Liver (tissue), 10 donors: ENCODE measurements at places on chromosomes 16 and 17.

DNA sequence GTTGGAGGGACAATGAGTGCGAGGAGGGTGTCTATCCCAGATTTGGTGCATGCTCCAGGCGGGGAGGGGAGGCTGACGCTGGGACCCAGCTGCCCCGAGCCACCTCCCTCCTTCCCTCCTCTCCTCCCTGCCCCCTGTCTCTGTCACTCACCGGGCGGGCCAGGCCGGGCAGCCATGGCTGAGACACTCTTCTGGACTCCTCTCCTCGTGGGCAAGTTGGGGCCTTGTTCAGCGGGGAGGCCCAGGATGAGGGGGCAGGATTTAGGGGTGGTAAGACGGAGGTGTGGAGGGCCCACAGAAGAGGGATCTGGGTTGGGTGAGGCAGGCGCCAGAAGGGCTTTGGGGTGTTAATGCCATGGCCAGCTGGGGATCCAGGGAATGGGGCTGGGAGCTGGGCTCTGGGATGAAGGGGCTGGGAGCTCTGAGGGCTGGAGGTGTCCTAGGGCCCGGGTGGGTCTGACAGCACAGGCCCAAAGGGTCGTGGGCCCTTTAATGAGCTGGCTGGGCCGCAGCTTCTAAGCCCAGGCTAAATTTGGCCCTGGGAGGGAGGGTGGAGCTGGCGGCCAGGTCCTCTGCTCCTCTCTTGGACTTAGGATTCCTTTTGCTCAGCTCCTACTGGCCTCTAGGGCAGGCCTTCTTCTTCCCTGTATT is at the start of gene SGCA:
TSS of gene SGCA (plus strand) at position 139 of the 651 bp plus-strand sequence. CDS start at position 175, 36 bp downstream.
- no peak for DNase-seq

- DNase-seq: no peak
These were observed 16.7 kb upstream of the TBX21 start for GRCh38 chr17:47716375-47716774.

GRCh38 chr17:6439951-6440350 is 4.3 kb upstream of the PIMREG start:
- no peak for DNase-seq

DNA sequence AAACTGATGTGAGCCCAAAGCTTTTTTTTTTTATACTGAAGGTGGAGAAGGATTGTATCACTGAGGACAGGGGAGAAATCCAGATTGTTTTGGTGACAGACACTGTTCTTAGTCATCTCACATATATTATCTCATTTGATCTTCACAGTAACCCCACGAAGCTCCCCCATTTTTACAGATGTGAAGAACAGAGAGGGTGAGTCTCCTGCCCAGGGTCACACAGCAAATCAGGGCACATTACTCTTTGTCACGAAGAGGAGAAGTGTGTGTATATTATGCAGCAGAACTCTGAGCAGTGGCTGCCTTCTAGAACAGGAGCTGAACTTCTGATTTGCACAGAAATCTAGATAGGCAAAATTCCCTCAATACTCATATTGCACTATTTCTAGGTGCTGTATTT is 504.3 kb downstream of the XYLT1 start:
- DNase-seq: no peak

GRCh38 chr17:80892900-80893603 is 98.6 kb upstream of the CHMP6 start:
- DNase-seq: no peak

DNA sequence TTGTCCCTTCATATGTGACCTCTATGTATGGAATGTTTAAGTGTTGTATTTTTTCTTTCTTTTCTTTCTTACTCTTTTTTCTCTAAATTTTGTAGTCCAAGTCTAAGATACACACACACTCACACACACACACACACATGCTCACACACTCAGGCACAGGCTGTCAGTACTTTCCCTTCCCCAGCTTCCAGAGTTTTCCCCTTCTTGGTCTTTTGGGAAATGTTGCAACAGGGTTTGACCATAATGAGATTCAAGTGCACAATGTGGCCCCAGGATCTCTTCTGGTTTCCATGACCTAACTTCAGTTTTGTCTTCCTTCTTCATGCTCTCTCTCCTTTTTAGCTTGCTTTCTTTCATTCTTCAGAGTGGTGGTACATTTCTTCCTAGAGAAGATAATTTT is 289.8 kb upstream of the FOXF1 start:
- no peak for DNase-seq

DNA sequence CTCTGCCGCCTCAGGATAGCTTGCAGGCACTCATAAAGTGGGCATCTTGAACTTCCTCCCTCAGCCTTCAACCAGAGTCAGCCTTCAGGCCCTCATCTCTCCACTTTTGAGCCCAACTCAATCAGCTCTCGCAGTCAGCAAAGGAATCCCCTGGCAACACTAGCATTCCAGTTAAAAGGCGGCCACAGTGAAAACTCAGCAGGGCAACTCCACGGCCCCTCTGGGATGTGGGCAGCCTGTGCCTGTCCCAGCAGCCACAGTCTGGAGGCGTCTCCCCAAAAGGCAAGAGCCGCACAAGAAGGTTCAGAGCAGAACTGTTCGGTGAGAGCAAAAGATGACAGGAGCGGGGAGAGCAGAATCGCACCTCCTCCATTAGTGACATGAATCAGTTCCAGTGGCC is 9.0 kb downstream of the TMEM11 start:
- DNase-seq: no peak

- no peak for DNase-seq
These were observed 8.7 kb downstream of the C16orf87 start for GRCh38 chr16:46822270-46822669.

DNA sequence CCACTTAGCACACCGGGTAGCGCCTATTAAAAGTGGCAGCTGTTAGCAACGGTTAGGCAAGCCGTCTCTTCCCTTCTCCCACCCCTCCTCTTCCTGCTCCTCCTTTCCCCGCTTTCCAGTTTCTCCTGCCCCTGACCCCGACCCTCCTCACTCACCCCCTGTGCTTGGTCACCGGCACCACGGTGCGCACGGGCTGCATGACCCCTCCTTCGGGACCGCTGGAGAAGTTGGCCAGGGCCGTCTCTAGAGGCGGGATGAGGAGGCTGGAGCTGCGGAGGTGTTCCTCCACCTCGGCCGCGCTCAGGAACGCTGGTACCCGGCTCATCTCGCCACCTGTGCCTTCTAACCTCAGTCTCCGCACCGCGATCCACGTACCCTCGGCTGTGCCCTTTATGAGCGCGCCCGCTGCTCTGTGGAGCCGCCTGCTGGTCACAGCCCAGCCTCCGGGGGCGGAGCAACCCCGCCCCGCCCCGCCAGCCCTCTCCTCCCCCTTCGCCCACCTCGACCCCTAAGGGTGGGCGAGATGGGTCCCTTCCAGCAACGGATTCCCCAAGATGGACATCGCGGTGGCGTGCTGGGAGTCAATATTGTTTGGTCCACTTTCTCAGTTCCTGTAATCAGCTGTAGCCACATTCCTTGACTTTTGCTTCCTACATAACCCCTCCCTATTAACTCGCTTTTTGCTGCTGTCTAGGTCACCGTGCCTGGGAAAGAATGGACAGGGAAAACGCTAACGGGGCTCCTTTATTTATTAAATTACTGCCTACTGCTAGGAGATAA is at the start of gene CRYM:
TSS of gene CRYM (minus strand) at position 364 of the 780 bp plus-strand sequence. CDS start at position 325, 39 bp downstream.
- peak; percentile 78 for DNase-seq

DNA sequence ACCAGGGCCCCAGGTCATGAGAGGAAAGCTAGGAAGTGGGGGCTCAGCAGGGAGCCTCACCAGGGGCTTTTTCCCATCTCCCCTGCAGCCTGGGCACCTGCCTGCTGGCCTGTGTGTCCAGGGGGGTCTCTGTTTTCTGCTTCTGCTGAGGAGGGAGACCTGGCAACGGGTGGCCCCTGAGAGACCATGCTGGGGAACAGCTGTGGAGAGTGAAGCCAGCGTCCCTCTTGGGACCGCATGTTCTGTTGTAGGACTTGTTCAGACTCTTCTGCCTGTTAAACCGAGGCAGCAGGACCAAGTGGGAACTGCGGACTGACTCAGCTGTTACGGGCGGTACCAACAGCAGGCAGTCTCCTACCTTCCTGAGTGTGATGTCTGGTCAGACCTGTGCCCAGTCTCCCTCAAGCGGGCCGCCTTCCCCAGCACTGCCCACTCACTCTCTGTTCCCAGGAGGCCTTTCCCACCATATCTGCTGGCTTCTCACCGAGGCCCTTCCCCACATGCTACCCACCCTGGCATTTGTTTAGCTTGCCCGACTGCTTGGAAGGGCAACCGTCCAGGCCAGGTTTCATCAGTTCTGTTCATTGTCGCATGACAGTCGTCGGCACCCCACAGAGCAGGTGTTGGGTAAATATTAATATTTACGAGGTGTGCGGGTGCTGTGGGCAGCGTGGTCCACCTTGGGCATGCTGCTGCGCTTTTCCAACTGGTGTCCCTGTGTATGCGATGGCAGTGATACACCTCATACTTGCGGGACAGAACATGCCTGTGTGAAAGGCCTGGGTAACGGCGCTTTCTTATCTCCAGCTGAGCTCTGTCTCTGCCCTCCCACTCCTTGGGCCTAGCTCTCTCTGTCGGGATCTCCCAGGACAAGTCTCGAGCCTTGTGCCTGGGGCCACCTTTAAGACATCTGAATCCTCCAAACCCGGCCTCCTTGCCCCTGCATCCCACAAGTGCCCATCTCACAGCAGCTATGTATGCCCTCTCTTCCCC is 69.4 kb downstream of the MPRIP start:
- DNase-seq: no peak

- peak; percentile 54 for DNase-seq
These were observed 19.1 kb upstream of the CD79B start for GRCh38 chr17:63950940-63951907.

- no peak for DNase-seq
These were observed 2.6 kb upstream of the HOXB5 start for GRCh38 chr17:48596000-48596734.

DNA sequence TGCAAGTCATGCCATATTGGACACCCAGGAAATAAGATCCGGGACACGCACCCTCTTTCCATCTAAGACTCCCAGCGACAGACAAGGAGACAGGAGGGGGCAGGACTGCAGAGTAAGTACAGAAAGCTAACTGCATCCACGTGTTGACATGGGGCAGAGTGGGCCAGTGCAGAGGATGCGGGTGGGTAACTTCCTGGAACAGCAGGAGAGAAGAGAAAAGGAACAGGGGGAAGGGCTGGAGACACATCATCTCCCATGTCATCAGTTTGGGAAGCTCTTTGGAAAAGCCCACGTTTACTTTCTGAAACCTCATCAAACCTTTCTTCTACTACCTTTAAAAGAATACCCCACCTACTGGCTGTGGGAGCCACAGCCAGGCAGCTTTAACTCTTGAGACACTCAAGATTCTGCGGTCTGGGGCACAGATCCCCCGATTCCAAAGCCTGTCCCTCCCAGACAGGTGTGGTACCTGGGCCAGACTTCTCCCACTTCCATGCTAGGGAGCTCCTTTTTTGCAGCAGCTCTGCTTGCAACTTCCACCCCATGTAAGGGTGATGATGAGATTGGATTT is 273.5 kb upstream of the RPL38 start:
- DNase-seq: no peak

DNA sequence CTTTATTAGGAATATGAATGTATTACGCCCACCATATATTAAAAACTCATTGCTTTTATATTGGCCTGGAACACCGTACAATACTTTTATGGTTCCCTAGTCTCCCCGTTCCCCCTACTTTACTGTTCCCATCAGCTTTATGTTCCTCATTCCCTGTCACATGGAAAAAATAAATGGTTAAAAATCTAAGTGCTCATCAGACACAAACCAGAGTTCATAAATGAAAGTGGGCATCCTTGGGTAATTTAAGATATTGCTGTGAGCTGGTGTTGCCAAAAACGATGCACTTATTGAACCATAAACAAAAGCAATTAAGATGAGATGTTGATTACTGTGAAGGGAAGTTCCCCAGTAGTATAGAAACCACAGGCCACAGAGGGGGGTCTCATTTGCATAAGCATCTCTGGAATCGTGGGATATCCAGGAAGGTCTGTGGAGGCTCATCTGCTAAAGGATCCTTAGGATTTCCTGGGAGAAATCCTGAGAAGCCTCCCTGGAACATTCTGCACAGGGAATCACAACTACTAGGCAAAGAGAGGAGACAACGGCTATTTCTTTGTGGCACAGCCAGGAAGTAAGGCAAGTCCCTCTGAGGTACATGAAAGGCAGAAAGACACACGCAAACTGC is 591.4 kb upstream of the CDH11 start:
- DNase-seq: no peak

- no peak for DNase-seq
These were observed 45.4 kb downstream of the SEC14L1 start for GRCh38 chr17:77186141-77186604.

DNA sequence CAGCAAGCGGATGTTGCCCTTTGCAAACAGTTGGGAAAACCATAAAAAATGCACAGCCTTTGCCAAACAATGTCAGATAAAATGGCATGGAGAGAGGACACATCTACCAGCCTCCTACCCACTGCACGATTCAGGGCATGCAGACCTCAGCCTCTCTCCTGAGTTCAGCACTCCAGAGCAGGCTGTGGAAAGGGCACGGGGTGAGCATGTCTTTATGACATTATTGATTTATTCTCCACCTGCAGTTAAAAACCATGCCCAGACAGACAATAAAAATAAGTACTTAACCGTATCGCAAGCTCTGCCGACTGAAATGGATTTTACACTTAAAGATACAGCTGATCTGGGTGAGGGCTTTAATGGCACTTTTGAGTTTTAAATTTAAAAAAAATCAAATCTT is 127.1 kb downstream of the MAF start:
- DNase-seq: no peak

- DNase-seq: peak; percentile 74
These were observed 22.3 kb upstream of the ZNHIT3 start for GRCh38 chr17:36463916-36464764.

DNA sequence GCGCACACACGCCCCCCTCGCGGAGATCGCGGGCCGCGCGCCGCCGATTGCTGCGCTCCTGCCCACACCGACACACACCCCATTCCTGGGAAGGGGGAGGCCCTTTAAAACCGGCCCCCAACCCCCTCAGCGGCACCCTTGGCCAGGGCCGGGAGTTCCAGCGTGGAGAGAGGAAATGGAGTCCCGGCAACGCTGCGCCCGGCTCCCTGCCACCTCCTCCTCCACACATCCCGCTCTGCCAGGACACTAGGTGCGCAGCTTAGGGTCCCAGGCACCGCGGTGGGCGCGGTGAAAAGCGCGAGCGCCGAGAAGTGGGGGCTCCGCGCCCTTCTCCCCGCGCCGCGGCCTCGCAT is 397 bp downstream of the CDC42EP4 start:
- no peak for DNase-seq

- peak; percentile 67 for DNase-seq
These were observed 49.6 kb downstream of the USP22 start for GRCh38 chr17:20992987-20993862.

DNA sequence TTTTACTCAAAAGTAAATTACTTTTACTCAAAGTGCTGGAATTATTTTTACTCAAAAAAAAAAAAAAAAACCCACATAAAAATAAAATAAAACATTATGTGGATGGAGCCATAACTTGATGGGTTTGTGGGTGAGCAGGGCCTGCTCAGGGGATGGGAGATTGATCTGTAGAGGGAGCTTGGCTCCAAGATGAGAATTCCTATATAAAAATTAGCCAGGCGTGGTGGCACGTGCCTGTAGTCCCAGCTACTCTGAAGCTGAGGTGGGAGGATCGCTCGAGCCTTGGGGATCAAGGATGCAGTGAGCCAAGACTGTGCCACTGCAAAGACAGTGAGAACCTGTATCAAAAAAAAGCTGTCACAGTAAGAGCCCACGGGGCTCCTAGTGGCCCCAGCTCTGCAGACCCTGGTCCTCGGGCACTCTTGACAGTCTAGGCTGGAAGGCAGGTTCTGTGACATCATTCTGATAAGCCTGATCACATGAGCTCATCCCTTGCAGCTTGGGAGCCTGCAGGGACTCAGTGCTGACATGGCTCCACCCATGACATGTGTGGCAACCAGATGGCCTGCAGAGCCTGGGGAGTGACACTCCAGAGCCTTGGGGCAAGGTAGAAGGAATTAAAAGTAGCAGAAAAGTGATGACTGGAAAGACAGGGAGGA is 42.5 kb downstream of the ST3GAL2 start:
- DNase-seq: peak; percentile 75

GRCh38 chr16:67470359-67470758 is 10.6 kb downstream of the ATP6V0D1 start:
- peak; percentile 65 for DNase-seq
